ENCODE measurements at places on chromosomes 3 and 15.
A peak's percentile ranks its signal among the peaks of the same experiment; 100 is the strongest.

DNA sequence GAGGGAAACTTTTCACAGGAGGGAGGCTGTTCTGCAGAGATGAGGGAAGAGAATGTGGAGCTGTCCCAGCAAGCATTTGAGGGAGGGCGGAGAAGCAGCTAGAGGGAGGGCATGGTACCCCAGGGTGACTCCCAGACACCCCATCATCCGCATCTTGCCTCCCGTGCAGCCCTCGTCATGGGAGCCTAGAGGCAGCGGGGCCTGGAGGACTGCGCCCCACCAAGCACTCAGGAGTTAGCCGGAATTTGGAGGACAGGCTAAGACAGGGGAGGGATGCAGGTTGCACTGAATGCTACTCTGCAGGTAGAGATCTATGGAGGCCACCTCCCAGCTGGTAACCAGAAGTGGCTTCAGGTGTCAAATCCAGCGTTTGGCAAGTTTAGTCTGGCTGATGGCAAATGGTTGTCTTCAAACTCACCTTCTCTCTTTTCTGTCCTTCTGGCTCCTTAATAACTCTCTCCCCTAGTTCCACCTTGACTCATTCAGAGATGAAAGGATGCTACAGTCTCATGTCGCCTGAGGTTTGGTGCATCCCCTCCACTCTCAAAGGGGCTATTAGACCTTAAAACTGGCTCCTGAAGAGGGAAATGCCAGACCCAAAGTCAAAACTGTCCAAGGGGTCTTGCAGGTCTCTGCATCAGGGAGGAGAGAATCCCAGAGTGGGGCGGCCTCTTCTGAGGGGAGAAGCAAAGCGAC lies 155.9 kb upstream of the TLE3 start:
- no peak for DNase-seq

- DNase-seq, result no peak
Measured at GRCh38 chr3:161576714-161577510, 80.3 kb downstream of the OTOL1 start.

- no peak for DNase-seq
Measured at GRCh38 chr3:134879990-134880389, 84.9 kb downstream of the EPHB1 start.

DNA sequence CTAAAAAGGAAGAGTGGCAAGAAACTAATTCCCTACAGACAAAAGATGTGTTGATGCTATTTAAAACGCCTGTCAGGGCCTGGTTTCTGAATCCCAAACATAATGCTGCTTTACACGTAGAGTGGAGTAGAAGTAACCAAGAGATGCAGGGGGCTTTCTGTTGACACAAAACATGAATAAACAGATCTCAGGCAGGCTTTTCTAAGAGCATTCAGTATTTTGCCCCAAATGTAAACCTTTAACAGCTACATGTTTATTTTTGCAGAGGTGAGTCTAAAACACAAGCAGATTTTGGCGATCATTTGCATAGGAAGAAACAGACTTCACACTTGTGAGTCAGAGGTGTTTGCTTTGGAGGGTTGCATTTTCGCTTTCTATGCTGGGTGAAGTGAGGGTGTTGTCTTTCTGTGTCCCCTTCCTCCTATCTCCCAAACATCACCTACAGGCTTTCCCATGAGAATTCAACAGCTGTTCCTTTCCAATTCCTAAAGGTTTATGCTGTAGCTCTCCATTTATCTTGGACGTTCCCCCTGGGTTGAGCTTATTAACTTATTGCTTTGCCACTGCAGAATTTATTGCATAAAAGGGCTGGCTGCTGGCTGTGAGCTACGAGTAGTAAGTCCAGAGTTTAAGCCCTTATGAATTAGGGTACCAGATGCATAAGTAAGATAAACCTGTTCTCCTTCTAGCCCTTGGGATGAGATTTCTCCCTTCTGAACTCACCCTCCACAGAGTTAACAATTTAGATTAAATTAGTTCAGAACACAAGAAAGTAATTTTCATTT lies 156.7 kb downstream of the DIPK2A start:
- peak; percentile 16 for DNase-seq

GRCh38 chr15:51205050-51205975 lies 110.6 kb upstream of the TNFAIP8L3 start:
- no peak for DNase-seq

GRCh38 chr3:102165367-102165766 lies 269.4 kb upstream of the ZPLD1 start:
- no peak for DNase-seq

- DNase-seq, result no peak
Measured at GRCh38 chr3:169103951-169104941, 559.3 kb downstream of the MECOM start.

GRCh38 chr3:187227658-187228258 lies 30.5 kb downstream of the RTP1 start:
- DNase-seq, result no peak

DNA sequence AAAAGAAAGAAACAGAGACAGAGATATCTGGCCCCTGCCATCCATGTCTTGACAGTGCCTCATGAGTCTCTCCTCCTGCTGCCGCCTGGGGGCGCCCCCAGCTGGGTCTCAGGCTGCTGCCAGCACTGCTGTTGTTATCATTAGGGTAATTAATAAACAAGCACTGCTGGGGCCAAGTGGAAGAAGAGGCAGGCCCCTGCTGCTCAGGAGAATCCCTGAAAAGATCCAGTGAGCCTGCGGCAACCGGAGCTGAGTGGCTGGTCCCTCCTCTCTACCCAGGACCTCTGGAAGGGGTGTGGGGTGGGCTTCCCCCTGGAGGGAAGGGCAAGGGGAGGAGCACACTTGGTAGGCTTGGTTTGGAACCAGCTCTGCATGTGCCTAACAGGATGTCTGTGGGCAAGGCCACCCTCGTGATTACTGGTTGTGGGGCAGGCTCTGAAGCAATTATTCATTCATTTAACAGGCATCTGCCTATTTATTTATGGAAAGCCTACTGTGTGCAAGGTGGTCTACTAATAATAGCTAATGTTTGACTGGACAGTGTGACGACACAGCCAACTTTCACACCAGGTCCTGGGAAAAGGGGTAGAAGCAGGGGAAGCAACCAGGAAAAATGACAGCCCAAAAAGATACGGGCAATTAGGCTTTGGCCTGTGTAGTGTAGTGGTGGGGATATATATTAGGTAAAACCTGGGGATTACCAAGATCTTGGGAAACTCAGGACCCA lies 1.2 kb upstream of the TYRO3 start:
- peak; percentile 80 for DNase-seq

DNA sequence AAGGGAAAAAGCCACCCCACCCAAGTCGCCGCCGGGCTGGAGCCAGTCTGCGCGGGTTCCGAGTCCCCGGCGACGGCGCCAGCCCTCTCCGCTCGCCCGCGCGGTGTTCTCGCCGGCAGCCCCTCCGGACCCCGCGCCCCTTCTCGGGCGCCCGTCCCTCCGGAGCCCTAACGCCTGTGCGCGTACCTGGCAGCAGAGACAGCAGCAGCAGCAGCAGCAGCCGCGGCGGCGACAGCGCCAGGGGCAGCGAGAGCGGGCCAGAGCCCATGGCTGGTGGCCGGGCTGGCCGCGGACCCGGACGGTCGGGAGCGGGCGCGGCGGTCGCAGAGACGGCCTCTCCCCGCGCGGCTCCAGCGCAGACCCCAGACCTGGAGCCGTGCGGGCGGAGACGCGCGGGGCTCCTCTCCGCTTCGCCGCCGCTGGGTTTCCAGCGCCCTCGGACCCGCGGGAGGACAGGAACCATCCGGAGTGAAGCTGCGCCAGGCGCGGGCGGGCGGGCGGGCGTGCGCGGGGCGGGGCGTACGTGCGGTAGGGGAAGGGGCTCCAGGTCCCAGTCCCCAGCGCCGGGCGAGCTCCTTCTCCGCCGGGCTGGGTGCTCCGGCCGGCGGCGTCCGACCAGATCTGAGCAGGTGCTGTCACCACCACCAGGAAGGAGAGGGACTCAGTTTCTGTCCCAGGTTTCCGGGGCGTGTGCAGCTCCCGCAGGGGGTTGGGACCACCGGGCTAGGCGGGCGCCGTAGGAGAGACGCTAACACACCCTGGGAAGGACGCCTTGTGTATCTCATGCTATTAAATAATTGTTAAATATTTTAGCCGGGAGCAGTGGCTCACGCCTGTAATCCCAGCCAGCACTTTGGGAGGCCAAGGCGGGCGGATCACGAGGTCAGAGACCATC lies at the start of gene CHRNA3:
TSS of gene CHRNA3 (minus strand) at position 470 of the 895 bp plus-strand sequence. CDS start at position 268, 202 bp downstream.
- DNase-seq, result no peak

- DNase-seq, result peak; percentile 64
Measured at GRCh38 chr15:50315814-50316630, 39.0 kb downstream of the GABPB1 start.

DNA sequence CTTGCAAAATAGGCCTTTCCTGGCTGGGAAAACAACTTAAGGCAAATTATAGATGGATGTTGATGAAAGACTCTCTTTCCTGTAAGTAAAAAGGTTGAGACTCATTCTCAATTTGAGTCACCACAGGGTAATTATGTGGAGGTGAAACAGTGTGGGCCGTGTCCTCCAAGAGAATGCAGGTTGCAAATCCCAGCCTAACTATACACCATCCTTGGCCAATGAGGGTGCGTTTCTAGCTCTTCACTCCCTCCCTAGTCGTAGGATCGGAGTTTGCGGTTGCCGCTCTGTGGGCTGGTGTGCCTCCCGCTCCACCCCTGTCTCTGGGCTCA lies 259.9 kb downstream of the PLCL2 start:
- DNase-seq, result no peak

GRCh38 chr3:131892331-131892730 lies 142.5 kb downstream of the CPNE4 start:
- DNase-seq, result no peak

DNA sequence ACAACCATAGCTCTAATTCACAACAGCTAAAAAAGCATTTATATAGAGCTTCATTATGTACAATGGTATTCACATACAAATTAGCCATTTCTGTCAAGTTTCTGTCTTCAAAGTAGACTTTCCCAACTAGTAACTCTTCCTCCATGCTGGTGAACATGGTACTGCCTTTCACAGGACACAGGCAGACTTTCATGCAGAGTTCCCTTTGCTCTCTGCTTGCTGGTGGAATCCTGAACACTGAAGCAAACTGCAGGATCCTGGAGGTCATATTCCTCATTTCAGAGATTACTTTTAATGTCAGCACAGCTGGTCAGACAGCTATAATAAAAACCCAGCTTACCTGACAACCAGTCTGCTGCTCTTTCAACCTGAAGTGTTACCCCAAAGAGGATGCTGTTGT lies 53.6 kb downstream of the TASOR start:
- DNase-seq, result no peak

DNA sequence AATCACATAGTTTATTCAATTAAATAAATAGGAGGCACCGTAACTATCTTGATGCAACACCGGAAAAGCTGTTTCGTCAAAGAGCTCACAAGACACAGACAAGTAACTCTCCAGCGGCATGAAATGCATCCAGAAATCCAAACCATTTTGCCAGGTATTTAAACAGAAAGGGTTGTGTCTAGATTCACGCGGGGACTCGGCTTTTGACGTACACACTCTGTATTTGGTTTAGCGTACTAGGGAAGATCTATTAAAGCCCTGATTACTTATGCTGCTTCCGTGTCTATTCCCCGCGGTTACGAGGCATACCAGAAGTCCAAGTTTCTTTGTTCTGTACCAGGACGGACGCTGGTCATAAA lies 718 bp downstream of the BNIP2 start:
- DNase-seq, result peak; percentile 60

GRCh38 chr3:81869382-81869781 lies 107.9 kb upstream of the GBE1 start:
- no peak for DNase-seq

DNA sequence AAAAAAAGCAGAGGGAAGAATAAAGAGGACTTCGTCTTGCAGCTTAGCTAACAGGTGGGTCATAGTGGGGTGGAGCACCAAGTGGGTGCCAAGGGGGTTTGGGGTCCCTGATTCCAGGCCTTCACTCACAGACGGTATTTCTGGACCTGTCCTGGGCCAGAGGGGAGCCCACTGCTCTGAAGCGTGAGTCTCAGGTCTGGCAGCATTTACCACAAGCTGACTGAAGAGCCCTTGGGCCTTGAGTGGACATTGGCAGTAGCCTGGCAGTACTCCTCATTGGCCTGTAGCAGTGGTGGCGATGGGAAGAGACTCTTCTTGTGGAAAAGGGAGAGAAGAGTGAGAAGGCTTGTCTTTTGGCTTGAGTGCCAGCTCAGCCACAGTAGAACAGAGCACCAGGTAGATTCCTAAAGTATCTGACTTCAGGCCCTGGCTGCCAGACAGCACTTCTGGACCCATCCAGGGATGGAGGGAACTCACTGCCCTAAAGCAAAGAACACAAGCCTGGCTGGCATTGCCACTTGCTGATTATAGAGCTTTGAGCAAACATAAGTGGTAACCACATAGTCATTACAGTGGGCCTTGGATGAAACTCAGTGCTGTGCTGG lies 72.9 kb downstream of the GLDN start:
- DNase-seq, result no peak

DNA sequence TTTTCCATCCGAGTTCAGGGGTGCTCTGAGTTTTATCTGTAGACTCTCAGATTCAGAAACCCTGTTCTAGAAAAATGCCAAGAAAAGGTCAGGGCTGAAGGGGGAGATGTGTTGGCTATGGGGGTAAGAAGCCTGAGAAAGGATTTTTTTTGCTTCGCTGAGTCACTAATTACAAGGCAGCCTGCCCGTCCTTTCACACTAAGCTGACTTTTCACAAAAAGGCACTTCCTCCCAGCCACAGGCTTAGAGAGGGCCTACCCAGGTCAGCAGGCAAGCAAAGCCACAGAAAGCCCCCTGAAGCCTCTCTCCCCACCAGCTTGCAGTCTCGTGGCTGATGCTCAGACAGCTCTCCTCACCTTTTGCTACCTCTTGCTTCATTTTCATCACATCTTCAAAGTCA lies 192.6 kb upstream of the PRICKLE2 start:
- no peak for DNase-seq

DNA sequence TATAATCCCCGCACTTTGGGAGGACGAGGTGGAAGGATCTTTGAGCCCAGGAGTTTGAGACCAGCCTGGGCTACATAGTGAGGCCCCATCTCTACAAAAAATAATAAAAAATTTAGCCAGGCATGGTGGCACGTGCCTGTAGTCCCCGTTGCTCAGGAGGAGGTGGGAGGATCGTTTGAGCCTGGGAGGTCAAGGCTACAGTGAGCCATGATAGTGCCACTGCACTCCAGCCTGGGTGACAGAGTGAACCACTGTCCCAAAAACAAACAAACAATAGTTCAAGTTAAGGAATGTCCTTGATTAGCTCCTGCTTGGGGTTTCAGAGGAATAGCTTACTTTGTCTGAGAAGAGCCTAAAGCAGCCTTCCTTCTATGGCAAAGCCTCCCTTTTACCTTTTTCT lies 51.7 kb upstream of the AMOTL2 start:
- DNase-seq, result no peak

- DNase-seq, result no peak
Measured at GRCh38 chr3:61451841-61452240, 109.5 kb upstream of the PTPRG start.

GRCh38 chr15:89494941-89495637 lies 1.3 kb downstream of the RHCG start:
- no peak for DNase-seq

GRCh38 chr15:79073336-79073735 lies 17.2 kb downstream of the RASGRF1 start:
- DNase-seq, result no peak
